ENCODE measurements at places on chromosomes 1 and 21. TPM values are rescaled to one million over a fixed set of nuclear protein-coding genes. Genes with fewer than 3 reads are reported as not detected.
A peak's percentile ranks its signal among the peaks of the same experiment; 100 is the strongest.

DNA sequence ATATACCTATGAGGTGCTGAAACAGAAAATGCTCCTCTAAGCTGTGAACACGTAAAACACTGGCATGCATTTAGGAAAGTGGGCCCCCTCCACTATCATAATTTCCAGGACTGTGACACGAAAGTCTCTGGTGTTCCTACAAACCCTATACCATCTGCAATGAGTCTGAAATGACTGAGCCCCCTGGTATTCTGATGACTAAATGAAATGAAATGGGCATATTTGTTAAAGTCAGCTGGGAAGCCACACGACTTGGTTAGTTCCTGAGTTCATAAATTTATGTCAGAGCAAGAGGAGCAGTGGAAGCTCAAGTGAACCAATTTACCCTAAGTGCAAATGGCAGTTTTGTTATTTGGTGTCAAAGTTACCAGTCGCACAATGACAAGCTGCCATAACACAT lies 182.3 kb downstream of the KCTD3 start:
- DNase-seq, result no peak

DNA sequence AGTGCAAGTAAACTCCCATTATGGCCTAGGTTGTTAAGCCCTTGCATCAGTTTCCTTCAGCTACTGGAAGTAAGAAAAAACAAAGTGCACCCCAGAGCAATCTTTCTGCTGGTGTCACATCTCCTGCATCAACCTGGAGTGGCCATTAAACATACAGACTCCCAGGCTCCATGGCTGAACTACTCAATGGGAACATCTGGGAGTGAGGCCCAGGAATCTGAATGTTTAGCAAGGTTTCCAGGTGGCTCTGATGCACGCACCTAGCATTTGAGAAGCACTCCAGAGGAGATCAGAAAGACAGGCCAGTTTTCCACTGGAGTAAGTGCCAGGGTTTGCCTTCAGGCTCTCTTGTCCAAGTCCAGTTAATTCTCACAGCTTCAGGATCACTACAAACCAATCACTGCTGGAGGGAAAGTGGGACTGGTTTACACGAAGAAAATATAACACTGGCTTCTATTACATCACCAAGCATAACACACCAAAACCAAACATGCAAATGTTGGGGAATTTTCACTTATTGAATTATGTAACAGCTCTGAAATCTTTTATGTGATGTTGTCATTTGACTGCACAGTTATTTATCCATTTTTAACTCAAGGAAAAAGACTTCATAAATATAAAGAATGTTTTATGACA lies 22.3 kb upstream of the ABCA4 start:
- no peak for DNase-seq

DNA sequence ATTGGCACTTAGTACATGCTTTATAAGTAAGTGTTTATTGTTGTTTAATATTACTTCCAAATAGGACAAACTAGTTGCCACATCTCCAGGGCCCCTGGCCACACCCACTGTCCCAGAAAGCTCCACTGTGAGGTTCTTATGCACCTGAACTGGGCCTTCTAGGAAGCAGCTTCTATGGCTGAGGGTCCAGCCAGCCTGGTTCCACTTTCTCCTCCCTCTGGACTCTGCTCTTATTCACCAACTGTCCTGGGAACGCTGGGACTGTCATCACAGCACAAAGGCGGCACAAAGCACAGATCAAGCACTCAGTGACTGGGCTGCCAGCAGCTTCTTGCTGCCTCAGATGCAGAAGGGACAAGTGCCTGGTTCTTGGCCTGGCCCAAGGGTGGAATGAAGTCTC lies 29.6 kb upstream of the ZNF648 start:
- no peak for DNase-seq

DNA sequence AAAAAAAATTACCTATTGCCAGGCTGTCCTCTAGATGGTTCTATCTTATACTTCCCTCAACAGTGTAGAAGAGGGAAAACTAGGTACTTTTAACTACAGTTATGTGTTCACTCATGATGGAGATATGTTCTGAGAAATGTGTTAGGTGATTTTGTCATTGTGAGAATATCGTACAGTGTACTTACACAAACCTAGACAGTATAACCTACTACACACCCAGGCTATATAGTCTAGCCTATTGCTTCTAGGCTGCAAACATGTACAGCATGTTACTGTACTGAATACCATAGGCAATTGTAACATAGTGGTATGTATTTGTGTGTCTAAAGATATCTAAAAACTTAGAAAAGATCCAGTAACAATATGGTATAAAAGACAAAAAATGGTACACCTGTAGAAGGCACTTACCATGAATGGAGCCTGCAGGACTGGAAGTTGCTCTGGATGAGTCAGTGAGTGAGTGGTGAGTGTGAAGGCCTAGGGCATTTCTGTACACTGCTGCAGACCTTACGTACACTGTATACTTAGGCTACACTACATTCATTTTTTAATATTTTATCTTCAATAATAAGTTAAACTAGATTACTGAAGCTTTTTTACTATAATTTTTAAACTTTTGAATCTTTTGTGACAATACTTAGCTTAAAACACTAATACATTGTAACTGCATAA lies 13.2 kb downstream of the MGST3 start:
- peak; percentile 19 for DNase-seq

GRCh38 chr1:165893507-165893906 lies 66.1 kb downstream of the UCK2 start:
- no peak for DNase-seq

DNA sequence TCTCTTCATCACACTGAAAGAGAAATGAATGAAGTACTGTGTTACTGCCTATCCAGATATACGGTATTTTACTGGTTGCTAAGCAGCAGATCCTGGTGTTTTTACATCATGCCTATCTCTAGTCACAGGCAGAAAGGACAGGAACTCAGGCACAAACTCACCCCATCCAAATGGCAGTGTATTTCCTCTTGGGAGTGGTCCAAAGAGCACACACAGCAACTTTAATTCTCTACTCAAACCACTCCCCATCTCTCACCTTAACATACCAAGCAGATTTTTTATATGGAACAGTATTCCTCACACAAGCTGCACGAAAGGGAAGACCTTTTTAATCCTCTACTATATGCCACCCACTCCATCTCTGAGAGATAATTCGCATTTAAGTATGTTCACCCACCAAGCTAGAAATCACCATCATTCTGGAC lies 27.3 kb downstream of the EIF4G3 start:
- peak; percentile 40 for DNase-seq

- DNase-seq, result no peak
Observed at GRCh38 chr21:20721151-20721550, 277.1 kb upstream of the NCAM2 start.

DNA sequence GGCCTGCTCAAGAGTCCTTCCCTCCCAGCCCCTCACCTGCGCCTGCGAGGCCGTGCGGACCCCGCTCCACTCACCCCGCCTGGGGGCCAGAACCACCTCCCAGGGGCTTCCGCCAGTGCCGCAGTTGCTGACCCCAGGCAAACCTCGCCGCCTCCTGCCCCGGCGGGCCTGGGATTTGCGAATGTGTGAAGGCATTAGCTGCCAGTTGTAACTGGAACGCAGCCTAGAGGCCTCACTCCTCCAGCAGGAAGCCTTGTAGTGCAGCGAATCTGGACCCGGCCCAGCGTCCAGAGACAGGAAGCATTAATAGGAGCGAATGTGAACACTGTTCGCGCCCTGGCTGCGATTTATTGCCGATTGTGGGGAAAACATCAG lies 140.9 kb upstream of the ARHGEF16 start:
- DNase-seq, result no peak

- DNase-seq, result no peak
Observed at GRCh38 chr1:121418369-121419049, 233.7 kb downstream of the SRGAP2C start.

DNA sequence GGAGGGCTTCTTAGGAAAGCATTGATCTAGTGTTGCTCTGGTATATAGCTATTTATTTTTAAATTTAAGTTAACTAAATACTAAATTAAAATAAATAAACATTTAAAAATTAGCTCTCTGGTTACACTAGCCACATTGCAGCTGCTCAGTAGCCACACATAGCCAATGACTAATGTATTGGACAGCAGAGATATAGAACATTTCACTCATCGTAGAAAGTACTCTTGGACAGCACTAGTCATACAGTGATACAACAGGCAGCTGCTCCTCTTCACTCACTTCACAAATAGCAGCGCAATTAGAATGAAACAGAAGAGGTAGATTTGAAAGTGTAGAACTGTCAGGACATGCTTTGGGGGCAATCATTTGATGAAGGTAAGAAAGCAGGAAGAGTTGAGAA lies 245.4 kb downstream of the PBX1 start:
- no peak for DNase-seq

GRCh38 chr1:244111027-244111426 lies 59.9 kb downstream of the ZBTB18 start:
- no peak for DNase-seq

- peak; percentile 81 for DNase-seq
Observed at GRCh38 chr1:26723013-26723991, 27.5 kb downstream of the ARID1A start.

GRCh38 chr1:1881727-1882126 lies 9.2 kb downstream of the GNB1 start:
- DNase-seq, result no peak

GRCh38 chr1:94093396-94093795 lies 27.6 kb downstream of the ABCA4 start:
- no peak for DNase-seq

GRCh38 chr21:36684957-36685714 lies 13.8 kb upstream of the SIM2 start:
- DNase-seq, result no peak

GRCh38 chr1:216788671-216789070 lies 65.4 kb upstream of the ESRRG start:
- DNase-seq, result no peak

DNA sequence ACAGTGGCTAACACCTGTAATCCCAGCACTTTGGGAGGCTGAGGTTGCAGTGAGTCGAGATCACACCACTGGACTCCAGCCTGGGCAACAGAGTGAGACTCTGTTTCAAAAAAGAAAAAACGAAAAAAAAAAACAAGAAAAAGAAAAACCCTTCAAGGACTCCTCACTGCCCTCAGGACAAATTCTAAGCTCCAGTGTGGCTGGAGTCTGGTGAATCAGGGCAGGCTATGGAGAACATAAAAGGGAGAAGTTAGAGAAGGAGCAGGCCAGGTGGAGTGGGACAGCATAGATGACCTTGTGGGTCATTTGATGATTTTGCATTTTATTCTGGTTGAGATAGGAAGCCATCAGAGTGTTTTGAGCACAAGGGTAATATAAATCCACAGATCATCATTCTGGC lies 12.5 kb upstream of the UAP1 start:
- DNase-seq, result no peak

DNA sequence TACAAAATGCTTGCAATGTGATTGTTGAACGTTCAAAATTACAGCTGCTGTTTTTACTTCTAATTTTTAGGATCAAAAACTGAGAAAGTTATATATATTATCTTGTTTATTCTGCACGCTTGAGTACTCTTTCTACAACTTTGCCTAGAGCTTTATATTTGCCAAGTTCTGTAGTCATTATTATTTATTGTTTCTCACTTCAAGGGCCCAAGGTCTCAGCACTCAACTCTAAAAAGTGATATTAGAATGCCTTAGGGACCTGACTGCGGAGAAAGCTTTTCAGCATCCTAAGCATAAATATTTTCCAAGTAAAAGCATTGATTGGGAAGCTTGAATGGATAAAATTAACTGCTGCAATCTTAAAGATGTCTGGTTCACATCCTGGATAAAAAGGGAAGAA lies 83.6 kb downstream of the UBE2U start:
- DNase-seq, result no peak

GRCh38 chr1:80531182-80531581 lies 1269.6 kb upstream of the ADGRL2 start:
- no peak for DNase-seq

GRCh38 chr1:203390298-203390697 lies 39.4 kb upstream of the FMOD start:
- DNase-seq, result no peak

DNA sequence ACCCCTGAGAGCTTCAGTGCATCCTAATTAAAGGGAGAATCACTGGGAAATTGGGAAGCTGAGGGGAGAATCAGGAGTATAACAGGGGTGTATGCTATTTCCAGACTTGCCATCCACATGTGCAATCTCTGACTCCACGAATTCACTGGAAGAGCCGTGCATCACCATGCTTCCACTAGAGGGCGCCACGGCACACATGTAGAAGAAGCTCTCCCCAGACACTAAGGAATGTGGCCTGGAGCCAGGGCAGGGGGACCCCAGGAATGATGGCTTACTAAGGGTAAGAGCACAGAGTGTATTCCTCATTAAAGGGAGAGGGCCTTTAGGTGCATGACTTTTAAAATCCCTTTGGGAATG lies 81.5 kb downstream of the ABCA4 start:
- DNase-seq, result peak; percentile 55

- DNase-seq, result no peak
Observed at GRCh38 chr1:25529518-25530185, 13.8 kb upstream of the LDLRAP1 start.

DNA sequence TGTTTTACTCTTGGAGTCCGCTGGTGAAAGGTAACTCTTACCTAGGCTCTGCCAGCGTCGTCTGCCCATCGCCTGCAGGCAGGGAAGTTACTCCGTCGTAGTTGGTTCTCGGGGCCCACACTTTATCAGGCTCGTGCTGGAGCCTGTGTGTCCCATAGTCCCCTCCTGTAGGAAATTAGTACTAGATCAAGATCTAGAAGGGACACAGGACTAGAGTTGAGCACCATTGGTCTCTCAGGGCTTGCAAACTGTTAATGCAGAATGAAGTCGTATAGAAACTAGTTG lies 940 bp downstream of the SRRM1 start:
- DNase-seq, result no peak

- peak; percentile 85 for DNase-seq
Observed at GRCh38 chr1:38027201-38028104, 14.9 kb downstream of the UTP11 start.

Gene C4BPA
- not detected for polyA plus RNA-seq

Gene TRAF3IP3
- polyA plus RNA-seq, result 0.08 TPM

Gene CD101
- polyA plus RNA-seq, result 0.86 TPM

Gene NUF2
- 5.1 TPM for polyA plus RNA-seq

Gene GJA9
- 0.38 TPM for polyA plus RNA-seq

Gene SH3BGR
- 1.4 TPM for polyA plus RNA-seq
